Activated T-cell treated with anti-CD3 and anti-CD28 coated beads, Interleukin-2, amount 50 U/mL, for 72 hours (primary cell): ENCODE measurements at places on chromosomes 1 and 21.

DNA sequence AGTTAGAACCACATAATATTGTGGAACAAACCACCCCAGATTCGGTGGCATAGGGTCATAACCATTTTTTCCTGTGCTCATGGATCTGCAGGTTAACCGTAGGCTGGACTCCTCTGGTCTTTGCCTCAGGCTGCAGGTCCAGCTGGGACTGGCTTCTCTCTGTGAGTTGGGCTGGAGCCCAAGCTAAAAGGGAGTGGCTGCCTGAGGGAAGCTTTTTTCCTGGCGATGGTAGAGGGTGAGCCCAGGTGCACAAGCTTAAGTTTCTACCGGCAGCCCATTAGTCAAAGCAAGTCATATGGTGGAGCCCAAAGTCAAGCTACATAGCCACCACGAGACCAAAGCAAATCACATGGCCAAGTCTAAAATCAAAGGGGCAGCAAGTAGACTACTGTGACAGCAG, 13.8 kb downstream of the EPHX4 start:
- DNase-seq = no peak

DNA sequence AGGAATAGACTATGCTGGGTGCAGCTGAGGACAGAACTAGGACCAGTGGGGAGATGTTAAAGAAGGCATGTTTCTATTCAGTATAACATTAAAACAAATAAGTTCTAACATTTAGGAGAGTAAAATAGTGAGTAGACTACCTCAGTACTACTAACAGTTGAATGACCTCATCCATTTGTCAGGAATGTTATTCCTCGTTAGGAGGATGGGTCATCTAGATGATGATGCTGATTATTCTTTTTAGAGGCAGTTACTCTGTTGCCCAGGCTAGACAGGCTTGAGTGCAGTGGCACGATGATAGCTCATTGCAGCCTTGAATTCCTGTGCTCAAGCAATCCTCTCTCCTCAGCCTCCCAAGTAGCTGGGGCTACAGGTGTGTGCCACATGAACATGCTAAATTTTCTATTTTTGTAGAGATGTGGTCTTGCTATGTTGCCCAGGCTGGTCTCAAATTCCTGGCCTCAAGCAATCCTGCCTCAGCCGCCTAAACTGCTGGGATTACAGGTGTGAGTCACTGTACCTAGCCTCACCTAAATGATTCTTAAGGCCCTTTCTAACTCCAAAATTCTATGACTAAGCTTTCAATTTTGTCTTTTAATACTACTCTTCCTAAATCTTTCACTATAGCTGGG, 9.3 kb downstream of the EEIG2 start:
- no peak for DNase-seq

DNA sequence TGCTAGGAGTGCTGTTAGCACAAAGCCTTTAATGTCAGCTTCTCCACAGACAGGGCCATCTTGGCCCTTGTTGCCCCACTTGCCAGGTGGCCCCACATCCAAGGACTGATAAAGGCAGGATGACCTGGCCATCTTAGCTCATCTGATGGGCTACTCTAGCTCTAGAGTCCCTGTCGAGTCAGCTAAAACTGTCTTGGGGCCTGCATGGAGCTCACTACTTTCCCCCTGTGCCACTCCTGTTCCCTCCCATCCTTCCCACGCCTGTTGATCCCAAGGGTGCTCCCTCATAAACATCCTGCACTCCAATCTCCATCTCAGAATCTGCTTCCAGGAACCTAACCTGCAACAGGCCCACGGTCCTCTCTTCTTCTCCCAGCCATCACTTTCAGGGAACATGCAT, 652 bp upstream of the GPX7 start:
- DNase-seq = no peak

GRCh38 chr1:107365527-107366240, 224.8 kb downstream of the NTNG1 start:
- no peak for DNase-seq

DNA sequence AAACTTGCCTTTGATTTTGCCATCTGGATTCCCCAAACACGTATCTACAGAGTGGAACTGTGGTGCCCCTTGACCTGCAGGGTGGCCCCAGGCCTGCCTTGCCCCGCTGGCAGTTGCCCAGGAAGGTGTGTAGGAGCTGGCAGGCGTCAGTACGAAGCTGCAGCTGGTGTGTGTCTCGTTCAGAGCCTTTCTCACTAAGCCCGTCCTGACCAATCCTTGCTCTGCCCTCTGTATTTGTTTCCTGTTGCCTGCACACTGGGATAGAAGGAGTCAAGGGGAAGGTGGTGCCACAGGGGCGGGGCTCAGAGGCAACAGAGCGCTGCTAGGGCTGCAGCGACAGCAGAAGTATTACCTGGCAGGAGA, 5.2 kb upstream of the VSIG8 start:
- DNase-seq = no peak

DNA sequence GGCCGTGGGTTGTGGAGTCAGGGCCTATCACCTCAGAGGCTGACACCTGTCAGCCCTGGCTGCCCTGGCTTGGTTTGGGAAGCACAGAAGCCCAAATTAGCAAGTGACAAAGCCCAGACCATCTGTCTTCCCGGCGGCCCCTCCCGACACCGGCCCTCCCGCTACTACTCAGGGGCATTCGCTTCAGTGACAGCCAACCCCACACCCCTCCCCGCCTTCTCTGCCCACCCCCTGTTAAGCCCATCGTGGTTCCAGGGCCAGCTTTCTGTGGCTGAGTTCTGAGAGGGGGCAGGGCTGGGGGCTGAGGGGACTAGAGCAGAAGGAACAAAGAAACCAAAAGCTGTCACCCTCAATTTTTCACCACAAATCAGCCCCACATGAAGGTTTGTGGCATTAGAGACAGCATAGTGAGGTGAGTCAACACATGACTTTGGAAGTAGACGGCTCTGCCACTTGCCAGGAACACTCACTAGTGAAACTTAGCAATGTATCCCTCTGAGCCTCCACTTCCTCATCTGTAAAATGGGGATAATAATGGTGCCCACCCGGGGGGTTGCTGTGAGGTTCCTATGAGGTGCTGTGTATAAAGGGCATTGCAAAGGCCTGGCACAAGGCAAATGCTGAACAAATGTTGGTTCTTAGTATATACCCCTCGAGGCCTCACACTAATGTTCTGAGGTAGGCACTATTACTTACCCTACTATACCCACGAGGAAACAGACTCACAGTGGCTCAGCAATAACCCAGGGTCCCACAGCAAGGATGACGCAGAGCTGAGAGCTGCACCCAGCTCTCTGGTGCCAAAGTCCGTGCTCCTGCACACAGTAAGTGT, 5.2 kb upstream of the TNNI1 start:
- peak; percentile 14 for DNase-seq

DNA sequence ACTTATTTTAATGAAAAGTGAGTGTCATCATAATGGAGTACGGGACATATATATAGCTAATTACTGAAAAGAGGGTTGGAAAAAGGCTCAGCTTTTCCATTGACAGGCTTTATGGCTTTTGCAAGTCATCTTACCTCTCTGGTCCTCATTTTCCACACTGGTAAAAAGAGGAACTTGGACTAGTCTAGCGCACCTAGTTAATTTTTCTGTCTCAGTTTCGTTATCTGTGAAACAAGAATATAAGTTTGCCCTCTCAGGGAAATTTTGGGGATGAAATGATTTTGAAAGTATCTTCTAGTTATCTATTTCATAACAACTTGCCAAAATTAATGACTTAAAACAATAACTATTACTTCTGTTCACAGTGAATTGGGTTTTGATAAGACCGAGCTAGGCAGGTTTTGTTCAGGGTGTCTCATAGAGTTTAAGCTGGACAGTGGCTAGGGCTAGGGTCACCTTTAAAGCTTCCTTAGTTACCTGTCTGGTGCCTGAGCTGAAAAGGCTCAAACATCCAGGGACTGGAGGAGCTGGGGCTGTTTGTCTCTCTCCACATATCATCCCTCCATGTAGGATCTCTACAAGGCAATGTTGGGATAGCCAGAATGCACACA, 91.7 kb downstream of the TYW3 start:
- no peak for DNase-seq

GRCh38 chr1:201736707-201737320, 92.1 kb upstream of the IPO9 start:
- DNase-seq = no peak

- no peak for DNase-seq
Measured at GRCh38 chr1:54643736-54644135, 2.1 kb downstream of the MROH7 start.

DNA sequence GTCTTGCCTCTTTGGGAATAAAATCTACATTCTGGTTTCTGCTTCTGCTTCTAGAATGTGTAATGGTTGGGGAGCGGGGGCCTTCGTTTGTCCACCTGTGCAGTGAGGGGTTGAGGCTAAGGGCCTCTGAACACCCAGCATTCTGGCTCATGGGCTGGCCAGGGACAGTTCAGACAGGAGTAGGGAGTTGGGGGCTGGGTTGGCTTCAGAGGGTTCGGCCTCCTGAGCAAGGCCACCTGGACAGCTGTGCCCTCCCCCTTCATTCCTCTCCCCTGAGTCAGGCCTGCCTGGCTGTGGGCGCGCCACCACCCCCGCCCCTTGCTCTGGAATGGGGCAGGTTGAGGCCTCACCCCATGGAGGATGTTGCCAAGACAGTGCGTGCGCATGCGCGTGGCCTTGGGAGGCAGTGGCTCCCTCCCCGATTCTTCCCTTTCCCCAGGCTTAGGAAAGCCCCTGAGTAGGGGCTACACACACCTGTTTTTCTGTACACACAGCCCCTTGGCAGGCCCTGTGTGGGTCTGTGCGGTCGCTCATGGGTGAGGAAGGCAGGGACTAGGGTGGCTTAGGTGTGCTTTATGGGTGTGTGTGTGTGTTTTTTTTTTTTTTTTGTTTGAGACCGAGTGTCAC, 57.0 kb downstream of the YARS1 start:
- no peak for DNase-seq

- DNase-seq = no peak
Measured at GRCh38 chr1:243246916-243247315, 8.2 kb downstream of the CEP170 start.

DNA sequence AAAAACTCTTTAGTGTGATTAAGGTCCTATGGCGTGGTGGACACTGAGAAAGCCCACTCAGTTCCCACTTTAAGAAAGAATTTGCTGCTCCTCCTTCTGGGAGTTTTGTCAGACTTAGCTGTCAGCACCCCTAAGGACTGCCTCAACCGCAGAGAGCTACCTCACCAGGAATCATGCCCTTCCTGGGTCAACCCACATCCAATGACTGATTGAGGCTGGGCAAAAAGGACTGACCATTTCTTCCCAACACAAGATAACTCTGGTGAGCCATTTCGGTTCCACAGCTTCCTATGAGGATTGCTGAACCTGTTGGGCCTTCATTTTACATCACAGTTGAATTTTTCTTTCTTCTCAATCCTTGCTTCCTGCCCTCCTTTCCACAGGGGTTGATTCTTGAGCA, 197.9 kb downstream of the NCAM2 start:
- DNase-seq = no peak
